ENCODE measurements at places on chromosomes 13 and 19.

- DNase-seq, result no peak
Measured at GRCh38 chr13:98175043-98175442, 2.0 kb downstream of the RNF113B start.

DNA sequence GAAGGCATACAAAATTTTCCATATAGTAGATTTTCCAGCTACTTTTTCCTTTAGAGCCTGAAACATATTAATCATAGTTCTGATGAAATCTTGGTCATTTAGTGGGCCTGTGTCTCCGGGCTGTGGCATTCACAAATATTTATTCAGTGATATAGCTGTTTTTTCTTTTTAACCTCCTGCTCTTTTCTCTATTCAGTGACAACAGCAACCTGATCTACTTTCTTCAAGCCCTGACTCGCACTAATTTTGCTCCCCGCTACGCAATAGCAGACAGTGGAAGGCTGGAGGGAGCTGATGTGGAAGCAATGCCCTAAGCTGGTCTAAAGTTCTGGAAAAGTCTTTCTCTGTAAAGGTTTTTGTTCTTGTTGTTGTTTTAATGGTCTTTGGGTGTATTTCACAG is 289.7 kb downstream of the SLITRK6 start:
- no peak for DNase-seq

DNA sequence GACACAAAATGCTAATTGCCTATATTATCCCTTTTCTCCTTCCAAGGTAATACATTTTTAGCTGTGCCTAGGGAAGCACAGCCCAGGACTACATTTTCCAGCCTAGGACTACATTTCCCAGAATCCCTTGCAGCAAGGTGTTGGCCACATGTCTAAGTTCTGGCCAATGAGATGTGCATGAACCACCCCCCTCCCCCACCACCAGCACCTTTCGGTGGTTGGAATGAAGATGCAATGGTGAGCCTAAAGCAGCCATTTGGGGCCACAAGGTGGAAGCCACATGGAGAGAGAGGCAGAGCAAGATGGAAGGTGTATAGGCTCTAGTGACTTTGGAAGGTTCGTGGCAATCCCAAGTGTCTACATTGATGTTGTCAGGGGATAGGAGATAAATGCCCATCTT is 16.2 kb downstream of the UNC13A start:
- no peak for DNase-seq

DNA sequence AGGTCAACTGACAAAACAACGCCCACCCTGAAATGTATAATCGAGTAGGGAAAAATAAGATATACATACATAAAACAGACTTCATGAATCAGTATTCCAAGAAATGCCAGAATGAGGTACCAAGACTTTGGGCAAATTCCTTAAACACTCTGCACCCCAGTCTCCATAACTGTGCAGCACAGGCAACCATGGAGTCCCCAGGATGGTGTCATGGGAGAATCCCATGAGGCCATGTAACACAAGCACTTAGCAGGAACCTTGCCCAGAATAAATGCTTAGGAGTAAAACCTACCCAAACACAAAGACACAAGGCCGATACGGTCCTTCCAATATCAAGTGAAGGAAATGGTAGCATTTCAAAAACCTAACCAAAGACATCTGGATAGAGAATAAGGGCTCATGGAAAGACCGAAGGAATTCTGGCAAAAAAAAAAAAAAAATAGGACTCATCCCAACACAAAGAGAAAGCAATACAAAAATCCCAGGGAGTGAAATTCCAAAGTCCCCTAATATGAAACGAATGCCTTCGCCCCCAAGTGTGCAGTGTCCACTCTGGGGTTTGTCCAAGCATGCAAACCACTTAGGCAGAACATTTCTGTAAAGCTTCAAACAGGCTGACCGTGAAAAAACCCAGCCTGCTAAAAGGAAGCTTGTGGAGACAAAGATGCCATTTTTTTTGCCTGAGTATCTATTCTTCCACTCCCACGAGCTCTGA is 11.1 kb downstream of the ZC3H4 start:
- DNase-seq, result peak; percentile 22

- no peak for DNase-seq
Measured at GRCh38 chr19:17528610-17529009, 17.2 kb downstream of the PGLS start.

DNA sequence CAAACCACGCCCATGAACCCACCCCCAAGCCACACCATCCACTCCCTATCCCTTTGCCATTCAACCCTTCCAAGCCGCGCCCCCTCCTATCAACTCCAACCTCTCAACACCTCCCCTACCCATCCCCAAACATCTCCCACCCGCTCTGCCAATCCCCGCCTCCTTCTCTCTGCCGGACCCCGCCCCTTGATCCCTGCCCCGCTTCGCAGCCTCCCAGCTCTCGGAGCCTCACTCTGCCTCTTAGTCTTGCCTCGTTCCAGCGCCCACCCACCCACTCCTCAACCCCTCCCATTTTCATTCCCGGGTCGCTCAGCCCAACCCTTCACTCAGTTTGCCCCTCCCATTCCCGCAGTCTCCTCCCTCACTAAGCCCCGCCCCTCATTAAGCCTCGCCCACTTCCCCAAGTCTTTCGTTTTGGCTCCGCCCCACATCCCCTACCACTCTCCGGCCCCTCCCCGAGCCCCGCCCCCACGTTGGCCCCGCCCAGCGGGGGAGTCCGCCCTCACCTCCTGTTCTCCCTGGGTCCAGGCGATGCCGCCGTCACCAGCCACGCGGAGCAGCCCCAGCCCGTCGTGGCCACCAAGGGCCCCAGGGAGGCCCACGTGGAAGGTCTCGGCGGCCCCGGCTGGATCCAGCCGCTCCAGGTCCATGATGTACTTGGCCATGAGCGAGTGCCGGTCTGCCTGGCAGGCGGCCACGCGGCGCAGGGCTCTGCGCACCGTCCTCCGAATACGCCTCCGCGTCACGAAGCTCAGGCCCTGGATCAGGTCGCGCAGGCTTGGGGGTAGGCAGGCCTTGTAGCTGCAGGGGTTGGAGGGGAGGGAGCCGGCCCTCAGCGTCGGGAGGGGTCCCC is 5.7 kb downstream of the JAK3 start:
- DNase-seq, result peak; percentile 75

DNA sequence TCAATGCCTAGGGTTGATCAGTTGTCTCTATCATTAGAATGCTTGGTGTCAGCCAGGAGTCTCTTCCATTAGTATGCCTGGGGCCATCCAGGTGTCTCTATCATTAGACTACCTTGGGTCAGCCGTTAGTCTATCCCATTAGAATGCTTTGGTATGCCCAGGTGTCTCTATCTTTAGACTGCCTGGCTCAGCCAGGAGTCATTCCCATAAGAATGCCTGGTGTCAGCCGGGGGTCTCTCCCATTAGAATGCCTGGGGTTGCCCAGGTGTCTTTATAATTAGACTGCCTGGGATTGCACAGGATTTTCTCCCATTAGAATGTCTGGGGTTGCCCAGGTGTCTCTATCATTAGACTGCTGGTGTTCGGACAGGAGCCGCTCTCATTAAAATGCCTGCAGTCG is 1442.9 kb downstream of the UQCRFS1 start:
- no peak for DNase-seq

DNA sequence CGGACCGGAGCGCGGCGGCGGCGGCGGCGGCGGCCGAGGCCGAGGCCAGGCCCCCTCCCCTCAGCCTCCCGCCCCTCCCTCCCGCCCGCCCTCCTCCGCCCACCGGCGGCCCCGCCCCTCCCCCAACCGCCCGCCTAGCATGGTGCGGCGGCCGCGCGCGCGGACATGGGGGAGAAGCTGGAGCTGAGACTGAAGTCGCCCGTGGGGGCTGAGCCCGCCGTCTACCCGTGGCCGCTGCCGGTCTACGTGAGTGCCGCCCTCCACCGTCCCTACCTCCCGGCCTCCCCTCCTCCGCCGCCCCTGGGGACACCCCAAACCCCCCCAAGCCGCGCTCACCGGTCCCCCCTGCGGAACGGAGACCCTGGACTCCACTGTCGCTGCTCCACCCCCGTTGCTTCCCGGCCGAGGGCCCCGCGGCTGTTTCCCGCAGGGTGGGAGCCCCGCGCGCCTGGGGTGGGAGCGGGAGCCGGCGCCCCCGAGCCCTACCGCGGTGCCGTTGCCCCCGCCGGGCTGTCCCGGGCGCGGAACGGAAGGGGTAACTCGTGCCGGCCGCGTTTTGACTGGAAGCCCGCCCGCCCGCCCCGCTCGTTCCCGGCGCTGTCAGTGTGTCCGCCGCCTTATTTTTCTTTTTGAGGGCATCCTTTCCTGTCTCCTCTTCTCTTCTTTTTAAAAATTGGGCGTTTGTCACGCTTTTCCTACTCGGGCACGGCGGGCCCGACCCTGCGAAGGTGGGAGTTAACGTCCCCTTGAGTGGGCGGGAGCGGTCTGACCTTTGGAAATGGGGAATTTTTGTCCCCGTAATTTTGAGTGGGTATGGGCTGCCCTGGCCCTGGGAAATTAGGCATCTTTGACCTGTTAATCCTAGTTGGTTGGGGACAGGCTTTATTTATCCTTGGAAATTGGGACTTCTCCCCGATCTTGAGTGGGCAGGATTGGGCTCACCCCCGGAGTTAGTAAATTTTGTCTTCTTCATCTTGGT is 576 bp downstream of the DOT1L start:
- no peak for DNase-seq

DNA sequence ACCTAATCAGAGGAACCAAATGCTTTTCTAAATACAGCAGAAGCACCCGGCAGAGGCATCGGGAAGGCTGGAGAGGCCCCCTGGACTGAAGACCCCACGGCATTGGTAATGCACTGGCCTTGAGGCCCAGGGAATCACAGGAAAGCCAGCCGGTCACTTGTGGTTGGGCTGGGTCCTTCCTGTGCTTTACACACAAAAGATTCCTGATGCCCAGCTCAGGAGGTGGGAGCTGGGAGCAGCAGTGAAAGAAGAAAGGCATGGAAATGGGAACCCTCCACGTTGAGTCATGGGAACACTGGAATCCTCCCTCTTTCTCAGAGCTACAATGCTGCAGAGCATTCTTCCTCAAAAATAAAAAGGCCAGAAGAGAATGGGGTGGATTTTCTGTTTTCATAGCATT is 126.4 kb downstream of the TNFRSF19 start:
- no peak for DNase-seq

DNA sequence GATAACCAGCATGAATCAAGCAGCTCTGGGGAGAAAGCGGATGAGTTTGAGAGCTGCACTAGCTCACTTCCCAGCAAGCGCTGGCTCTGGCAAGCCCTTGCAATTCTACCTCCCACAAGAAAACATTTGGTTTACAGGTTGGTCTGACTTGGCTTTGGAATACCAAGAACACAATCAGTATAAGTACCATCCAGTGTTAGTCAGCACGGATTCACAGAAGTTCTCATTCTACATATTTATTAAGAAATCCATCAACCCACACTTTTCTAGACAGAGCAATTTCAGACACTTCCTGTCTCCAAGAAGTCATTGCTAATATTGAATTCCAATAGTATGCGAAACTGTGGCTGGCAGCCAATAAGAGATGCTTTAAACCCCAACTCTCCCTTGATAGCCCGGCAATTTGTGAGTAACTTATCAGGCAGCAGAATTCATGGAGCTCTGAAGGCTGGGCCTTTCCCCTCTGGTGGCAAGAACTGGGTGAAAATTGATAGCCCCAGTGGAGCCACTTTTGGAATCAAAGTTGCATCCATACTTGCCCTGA is 59.4 kb upstream of the WASF3 start:
- DNase-seq, result no peak

GRCh38 chr19:30557927-30558557 is 185.9 kb downstream of the ZNF536 start:
- no peak for DNase-seq

DNA sequence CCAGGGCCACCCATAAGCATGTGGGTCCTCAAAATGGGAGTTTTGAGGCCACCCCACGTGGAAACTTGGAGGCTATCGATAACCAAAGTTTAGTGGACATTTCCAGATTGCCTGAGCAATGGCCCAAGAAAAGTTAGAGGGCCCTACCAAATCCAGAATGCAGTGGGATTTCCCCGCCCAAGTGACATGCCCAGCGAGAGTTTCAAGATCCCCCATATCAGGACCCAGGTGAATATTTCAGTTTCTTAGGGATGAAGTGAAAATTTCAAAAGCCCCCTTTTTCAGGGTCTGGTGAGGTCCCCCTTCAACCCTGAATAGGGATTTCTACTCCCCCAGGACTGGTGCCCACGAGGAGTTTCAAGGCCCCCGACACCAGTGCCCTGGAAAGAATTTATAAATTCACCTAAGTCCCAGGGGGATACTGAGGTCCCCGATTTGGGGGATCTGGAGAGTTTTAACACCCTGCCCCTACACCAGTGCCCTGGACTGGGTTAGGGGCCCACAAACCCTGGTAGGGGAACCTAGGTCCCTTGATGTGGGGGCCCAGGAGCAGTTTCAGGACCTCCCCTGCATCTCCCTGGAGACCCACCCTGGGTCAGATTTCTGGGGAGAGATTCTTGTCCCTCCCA is 695 bp downstream of the BST2 start:
- DNase-seq, result no peak

DNA sequence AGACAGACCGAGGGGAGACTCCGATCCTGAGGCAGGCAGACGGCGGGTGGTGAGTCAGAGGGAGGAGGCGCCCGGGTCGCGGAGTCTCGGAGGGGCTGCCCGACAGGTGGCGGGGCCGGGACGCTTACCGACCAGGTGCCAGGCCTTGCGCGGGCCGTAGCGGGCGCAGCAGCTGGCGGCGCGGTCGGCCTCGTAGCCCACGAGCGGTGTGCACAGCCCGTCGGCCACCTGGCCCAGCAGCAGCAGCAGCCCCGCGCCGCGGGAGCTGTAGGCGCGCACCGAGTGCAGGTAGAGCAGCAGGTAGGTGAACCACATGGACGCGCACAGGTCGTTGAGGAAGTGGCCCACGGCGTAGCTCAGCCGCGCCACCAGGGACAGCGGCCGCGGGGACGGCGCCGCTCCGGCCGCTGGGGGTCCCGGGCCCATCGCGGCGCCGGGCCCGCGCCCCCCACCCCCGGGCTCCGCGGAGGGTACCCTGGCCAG is 367 bp downstream of the MFSD12 start:
- DNase-seq, result no peak

- no peak for DNase-seq
Measured at GRCh38 chr13:20035130-20035529, 76.6 kb downstream of the ZMYM2 start.

Measured in posterior cingulate gyrus (tissue), 11 donors.